ENCODE measurements at places on chromosomes 6 and 20. TPM values are rescaled to one million over a fixed set of nuclear protein-coding genes. Genes with fewer than 3 reads are reported as not detected.

Gene MYB
- not detected for total RNA-seq

Gene NEURL2
- total RNA-seq: 32.9 TPM

Gene PRR18
- total RNA-seq: not detected

Gene SLC17A1
- not detected for total RNA-seq

Gene SLC22A23
- total RNA-seq: 9.4 TPM

Gene WFDC5
- total RNA-seq: not detected

Gene STK4
- total RNA-seq: 41.0 TPM

Gene TBXT
- not detected for total RNA-seq

Gene FAM209B
- 0.90 TPM for total RNA-seq

Gene PRICKLE4
- 8.8 TPM for total RNA-seq

Gene NNAT
- 2.6 TPM for total RNA-seq

Gene SIM1
- total RNA-seq: not detected

Gene SLC29A1
- 142 TPM for total RNA-seq

Gene SYNGAP1
- 39.4 TPM for total RNA-seq

Gene PIM1
- 42.7 TPM for total RNA-seq

Gene LY6G6F
- not detected for total RNA-seq

Gene MAP3K7
- total RNA-seq: 24.8 TPM

Gene WFDC12
- total RNA-seq: not detected

Gene ZBTB12
- total RNA-seq: 4.9 TPM
